Neural crest cell (in vitro differentiated cells): ENCODE measurements at places on chromosomes 12 and 14.
A peak's percentile ranks its signal among the peaks of the same experiment; 100 is the strongest.

DNA sequence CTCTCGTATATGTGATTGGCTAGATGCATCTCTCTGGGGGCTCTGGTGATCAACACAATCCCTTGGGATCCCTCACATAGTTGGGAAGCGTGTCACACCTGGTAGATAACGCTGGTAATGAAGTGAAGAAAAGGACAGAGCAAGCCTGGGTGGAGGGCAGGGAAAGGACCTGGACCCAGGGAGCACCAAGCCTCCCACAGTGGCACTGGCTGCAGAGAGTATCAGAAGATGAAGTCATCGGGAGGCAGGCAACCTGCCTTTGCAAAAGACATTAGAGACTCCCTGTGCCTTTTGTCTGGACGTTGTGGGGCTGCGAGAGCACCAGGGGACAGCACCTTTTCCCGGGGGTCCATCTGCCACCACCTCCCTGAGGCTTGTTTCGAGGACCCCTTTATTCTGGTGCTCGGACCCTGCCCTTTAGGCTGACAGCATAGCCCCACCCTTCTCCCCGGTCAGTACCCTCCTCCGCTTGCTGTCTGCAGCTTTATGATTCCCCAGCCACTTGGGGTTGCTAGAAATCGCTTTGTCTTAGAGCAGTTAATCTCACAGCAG lies 116.4 kb downstream of the EML1 start:
- no peaks in the 10 kb centered on the region for H3K27me3 ChIP-seq
- H3K36me3 ChIP-seq, result peaks cover 25% of the 10 kb centered on the region
- no peaks in the 10 kb centered on the region for H3K4me1 ChIP-seq
- DNase-seq, result no peak

- H3K36me3 ChIP-seq, result no peaks in the 10 kb centered on the region
- peaks cover 4% of the 10 kb centered on the region for H3K4me1 ChIP-seq
These were observed 18.8 kb downstream of the SYNDIG1L start for GRCh38 chr14:74407021-74407800.

GRCh38 chr14:49221316-49221715 lies 364.9 kb downstream of the RPS29 start:
- no peak overlapping the region for H3K4me3 ChIP-seq
- no peak for DNase-seq
- H3K27me3 ChIP-seq, result no peaks in the 10 kb centered on the region
- H3K27ac ChIP-seq, result no peak overlapping the region

DNA sequence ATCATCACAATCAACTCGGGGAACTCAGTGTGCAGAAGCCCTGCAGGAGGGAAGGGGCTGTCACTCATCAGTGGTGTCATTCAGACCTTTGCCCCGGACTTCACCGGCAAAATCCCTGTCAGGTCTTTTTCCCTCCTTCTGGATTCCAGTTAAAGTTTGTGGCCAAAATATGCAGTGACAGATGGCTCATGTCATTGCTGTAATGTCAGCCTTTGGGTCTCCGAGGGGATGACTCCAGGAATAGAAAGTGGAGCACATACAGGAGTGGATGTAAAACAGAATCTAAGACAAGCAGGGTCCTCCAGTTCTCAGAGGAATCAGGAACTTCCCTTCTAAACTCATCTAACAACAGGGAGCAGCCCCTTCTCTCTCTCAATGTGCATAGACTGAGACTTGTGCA lies 130.3 kb upstream of the RASSF8 start:
- no peak overlapping the region for H3K4me3 ChIP-seq
- DNase-seq, result no peak
- no peaks in the 10 kb centered on the region for H3K27me3 ChIP-seq

DNA sequence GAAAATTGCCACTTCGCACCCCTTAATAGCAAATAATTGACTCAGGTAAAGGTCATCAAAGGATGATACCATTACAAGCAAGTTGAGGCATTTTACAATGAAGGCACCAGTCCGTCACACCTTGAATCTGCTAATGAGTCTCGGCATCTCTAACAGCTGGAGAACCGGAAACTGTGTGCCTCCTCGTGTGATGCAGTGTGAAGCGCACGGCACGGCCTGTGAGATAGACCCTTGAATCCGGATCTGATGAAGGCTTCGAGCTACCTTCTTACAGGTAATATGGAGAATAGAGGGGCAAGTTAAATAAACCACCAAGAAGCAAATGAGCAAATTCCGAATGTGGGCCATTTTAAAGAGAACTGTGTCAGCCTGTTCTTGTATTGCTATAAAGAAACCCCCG lies 19.8 kb upstream of the TUBA1A start:
- no peak for DNase-seq
- H3K4me1 ChIP-seq, result peaks cover 20% of the 10 kb centered on the region
- no peak overlapping the region for H3K27ac ChIP-seq

- no peak overlapping the region for H3K27ac ChIP-seq
- no peak for DNase-seq
- no peaks in the 10 kb centered on the region for H3K36me3 ChIP-seq
These were observed 52.0 kb upstream of the CRY1 start for GRCh38 chr12:107145397-107145796.

GRCh38 chr14:95953111-95953724 lies 76.6 kb downstream of the TUNAR start:
- H3K36me3 ChIP-seq, result no peaks in the 10 kb centered on the region
- peaks cover 6% of the 10 kb centered on the region for H3K27me3 ChIP-seq
- H3K4me3 ChIP-seq, result peak overlapping the region; percentile 28
- DNase-seq, result peak; percentile 23

- no peak overlapping the region for H3K27ac ChIP-seq
- DNase-seq, result no peak
- no peak overlapping the region for H3K4me3 ChIP-seq
- H3K36me3 ChIP-seq, result peaks cover 4% of the 10 kb centered on the region
- peaks cover 24% of the 10 kb centered on the region for H3K4me1 ChIP-seq
These were observed 6.0 kb downstream of the DCTN2 start for GRCh38 chr12:57541001-57541400.
